CD4-positive, alpha-beta T cell treated with Interleukin-4 for 1 hour (primary cell): ENCODE measurements at places on chromosomes 1 and 21.

DNA sequence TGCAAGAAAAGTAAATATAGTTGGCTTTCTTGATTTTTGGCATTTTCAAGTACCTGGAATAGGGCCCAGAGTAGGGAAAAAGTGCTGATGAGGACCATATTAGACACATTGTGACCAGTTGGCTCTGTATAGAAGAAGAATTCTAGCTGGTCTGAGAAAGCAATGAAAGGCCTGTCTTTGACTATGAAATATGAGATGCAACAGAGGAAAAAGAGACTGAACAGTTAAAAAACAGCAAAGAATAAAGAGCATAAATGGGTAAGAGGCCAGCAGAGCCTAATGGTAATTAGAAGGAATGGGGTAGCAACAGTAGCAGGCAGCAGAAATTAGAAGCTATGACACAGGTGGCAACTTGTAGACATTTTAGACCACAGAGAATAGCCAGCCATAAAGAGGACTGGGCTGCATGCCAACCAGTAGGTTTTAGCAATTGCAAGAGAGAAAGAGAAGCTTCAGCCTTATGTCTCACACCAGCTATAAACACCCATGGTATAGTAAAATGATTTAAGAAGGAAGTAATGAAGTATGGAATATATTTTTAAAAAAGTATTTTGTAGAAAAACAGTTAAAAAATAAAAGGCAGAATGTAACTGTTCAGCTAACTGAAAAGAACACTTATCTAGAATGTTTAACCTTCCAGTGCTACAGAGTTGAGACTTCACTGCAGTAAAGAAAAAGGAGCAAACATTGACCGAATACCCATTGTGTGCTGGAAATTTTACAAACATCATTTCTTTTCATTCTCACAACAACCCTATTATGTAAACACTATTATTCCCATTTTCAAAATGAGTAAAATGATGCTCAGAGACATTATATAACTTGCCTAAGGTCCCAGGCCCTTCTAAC, 114.1 kb downstream of the LHX4 start:
- DNase-seq = no peak

DNA sequence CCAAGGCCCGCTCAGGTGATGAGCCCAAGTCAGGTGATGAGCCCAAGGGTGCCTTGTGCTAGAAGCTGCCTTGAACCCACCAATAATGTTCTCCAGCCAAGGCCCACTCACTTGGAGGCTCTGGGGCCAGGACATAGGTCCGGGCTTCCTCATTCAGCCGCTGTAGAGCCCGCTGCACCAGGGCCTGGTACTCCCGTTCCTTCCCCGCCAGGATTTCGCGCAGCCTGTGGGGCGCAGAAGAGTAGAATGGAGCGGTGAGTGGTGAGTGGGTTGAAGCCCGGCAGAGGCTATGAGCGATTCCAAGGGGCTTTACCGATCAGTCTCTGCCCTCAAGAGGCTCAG, 10.5 kb downstream of the MAP3K6 start:
- DNase-seq = no peak

- peak; percentile 84 for DNase-seq
Measured at GRCh38 chr1:151968058-151968457, 25.6 kb downstream of the S100A10 start.

DNA sequence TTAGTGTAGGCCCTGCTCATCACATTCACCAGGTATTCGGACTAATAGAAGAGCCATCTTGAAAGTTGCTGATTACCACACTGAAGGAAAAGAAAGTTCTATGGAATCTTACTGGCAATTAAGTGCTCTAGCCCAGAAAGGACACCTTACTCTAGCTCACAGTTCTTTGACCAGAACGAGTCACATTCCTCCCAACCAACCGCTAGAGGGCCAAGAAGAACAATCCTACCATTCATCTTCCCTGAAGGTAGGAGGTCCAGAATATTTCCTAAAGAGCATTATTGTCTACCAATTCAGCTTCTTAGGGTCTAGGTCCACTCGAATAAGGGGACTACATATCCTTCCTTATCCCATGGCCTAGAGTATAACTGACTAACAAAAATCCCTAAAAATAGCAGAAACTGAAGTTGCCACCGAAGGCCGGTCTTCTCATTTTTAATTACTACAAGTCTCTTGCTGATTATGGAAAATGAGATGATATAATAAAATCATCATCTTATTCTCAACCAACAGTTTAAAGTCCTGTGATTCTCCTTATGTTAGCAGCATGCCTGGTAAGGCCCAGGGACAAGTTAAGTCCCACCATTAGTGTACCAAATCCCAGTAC, 2.7 kb upstream of the FMO1 start:
- DNase-seq = peak; percentile 36

GRCh38 chr1:244303610-244303969, 148.1 kb downstream of the ADSS2 start:
- DNase-seq = no peak

DNA sequence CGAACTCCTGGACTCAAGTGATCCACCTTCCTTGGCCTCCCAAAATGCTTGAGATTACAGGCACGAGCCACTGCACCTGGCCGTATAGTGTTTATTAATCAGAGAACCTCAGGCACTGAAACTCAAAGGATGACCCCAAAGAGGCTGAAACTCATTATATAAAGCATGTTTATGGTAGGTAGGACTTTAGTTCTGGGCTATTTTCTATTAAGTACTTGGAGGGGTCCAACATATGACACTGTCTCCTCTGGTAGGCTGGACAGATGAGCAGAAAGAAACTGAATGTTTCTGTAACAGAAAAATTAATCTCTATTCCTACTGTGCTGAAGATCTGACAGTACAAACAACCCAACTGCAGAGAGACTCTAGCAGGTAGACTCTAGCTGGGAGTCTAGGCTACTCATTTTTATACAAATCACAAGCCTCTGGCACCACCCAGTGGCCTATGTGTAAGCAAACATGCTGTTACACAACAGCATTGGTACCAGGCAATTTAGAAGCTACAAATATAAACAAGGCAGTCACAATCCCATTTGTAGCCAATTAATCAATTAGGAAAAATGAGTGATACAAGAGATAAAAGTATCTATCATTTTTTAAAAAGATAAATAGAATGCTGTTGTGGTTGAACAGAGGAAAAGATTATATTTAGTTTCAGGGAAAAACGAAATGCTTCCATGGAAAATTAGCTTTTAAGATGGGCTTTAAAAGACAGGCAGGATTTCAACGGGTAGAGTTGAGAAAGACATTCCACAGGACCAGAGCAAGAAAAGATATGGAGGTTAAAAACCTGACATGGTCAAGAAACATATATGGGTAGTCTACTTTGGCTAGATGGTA, 10.4 kb downstream of the DCAF8 start:
- DNase-seq = peak; percentile 73

GRCh38 chr1:9700340-9700739, 48.8 kb downstream of the PIK3CD start:
- DNase-seq = no peak

DNA sequence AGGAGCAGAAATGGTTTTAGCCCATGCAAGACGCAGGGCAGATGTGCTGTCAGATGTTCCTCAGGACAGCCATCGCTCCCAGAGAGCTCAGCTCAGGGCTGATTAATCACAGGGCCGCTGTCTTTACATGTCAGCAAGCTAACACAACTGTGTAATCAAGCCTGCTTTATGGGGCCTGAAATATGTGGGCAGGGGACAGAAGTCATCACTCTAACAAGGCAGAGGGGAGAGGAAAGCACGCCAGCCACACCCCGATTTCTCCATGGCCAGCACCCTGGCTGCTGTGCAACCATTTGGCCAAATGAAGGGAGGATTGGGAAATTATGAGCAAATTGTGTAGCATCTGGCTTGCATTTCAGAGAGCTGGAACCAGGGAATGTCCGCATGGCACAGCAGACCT, 368.8 kb downstream of the NPHP4 start:
- DNase-seq = no peak

DNA sequence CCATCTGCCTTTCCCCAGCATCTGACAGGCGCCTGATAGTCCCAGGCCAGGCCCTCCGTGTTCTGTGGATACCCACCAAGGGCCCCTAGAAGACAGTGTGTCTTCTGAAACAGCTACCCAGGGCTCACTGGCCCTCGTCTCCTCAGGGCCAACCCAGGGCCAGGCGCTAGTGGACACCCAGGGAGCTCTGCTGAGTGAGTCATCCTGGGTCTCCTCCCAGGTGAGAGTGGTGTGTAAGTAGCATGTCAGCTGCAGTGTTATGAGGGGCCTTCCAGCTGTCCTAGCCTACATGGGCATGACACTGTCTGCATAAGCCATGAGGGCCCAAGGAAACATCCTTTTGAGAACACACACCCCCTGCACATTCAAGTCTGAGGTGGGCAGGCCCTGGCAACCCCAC, 36.7 kb downstream of the CHD5 start:
- DNase-seq = no peak

DNA sequence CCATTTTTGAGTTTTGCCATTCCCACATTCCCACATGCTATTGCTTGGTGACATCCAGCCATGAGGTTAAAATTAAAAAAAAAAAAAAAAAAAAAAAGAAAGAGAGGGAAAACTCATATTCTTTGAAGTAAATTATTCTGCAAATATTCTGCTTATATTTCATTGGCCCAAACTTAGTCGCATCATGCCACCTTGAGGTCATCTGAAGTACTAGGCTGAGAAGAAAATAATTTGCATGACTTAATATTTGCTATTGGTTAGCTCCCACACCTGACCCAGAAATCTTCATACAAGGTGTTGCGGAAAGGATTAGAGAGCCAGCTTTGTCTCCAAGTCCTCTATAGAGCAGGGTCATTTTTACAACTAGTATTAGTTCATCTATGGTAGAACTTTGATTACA, 2206.0 kb downstream of the MRPL39 start:
- no peak for DNase-seq

DNA sequence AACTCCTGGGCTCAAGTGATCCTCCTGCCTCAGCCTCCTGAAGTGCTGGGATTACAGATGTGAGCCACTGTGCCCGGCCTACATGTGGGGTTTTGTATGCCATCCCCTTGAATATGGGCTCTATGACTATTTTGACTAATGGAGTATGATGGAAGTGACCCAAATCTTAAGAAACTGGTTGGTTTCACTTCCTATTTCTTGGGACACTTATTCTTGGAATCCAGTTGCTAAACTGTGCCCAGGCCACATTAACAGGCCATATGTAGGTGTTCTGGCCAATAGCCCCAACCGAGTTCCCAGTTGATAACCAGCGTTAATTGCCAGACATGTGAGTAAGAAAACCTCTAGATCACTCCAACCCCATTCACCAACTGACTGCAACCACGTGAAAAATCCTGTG, 36.3 kb upstream of the CLIC4 start:
- peak; percentile 55 for DNase-seq

DNA sequence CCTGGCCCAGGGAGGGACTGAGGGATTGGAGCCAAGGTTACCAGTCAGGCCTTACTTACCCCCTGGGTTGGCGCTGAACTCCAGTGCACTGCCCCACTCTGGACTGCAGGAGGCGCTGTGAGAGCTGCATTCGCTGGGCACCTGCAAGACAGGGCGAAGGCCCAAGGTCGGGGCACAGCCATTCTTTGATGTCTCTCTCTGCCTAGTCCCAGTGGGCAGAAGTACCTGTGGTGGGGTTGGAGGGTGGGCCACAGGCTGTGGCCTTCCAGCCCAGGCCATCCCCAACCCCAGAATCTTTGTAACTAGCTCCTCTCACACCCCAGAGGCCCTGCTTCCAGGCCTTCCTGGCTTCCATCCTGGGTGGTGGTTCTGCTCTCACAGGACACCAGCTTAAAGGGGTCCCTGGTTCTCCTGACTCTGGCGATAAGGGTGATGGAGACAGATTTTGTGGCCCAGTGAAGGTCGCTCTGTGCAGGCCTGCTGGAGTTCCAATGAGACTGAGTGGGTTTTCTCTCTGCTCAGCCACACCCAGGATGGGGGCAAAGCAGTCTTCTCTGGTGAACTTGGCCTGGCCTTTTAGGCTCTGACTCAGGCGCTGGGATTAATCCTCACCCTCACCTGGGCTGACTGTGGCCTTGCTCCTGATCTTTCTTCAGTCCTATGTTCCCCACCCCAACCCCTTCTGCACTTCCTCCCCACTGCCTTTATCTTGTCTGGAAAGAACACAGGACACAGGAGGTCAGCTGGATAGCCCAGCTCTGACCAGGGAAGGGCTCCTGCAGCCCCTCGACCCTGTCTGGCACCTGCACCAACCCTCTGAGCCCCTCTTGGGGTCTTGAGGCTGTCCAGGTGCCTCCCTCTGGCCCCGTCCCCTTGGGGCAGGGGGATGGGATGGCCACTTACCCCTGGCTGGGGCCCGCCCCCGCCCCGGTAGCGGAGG, 954 bp downstream of the MYOG start:
- no peak for DNase-seq

- no peak for DNase-seq
Measured at GRCh38 chr1:224873434-224874369, 55.8 kb upstream of the DNAH14 start.

GRCh38 chr1:12441414-12442105, 176.4 kb downstream of the DHRS3 start:
- no peak for DNase-seq
